NCI-H446 treated with DMSO at 0.1 percent for 48 hours (cell line): ENCODE measurements at places on chromosomes 3 and 15.

DNA sequence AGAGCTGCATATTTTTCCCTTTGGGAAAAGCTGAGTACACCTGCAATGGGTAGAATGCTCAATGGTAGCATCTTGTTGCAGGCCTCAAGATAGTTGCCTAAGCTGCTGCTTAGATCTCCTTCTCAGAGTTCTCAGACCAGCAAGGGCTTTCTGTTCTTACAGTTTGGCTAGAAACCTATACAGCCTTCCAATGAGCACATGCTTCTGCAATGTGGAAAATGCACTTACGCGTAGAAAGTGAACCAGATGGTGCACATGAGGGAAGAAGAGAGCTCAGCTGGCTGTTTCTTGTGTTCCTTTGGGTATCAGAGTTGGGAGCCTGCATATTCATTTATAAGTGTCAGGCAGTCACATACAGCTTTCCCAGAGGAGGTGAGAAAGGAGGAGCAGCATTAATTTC is 136.4 kb downstream of the B3GALNT1 start:
- DNase-seq: peak; percentile 29

DNA sequence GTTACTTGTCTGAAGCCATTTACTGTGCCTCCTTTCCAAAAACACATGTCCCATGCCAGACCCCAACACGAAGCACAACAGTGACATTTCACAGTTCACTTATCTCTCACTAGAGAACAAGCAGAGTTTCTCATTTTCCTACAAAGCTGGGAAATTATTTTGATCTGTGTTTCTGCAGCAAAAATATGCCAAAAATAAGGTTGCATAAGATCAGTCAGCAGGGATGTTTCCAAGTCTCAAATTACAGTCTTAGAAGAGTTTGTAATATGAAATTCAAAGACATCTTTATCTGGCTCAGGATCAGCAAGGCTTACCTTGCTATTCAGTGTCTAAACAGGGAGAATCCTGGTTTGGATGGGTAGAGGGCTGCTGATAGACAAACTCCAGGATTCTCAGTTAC is 75.5 kb downstream of the GJD2 start:
- no peak for DNase-seq

GRCh38 chr3:36959821-36960220 is 15.0 kb upstream of the TRANK1 start:
- peak; percentile 57 for DNase-seq

- DNase-seq: no peak
Measured at GRCh38 chr3:64848822-64849221, 161.0 kb upstream of the ADAMTS9 start.

DNA sequence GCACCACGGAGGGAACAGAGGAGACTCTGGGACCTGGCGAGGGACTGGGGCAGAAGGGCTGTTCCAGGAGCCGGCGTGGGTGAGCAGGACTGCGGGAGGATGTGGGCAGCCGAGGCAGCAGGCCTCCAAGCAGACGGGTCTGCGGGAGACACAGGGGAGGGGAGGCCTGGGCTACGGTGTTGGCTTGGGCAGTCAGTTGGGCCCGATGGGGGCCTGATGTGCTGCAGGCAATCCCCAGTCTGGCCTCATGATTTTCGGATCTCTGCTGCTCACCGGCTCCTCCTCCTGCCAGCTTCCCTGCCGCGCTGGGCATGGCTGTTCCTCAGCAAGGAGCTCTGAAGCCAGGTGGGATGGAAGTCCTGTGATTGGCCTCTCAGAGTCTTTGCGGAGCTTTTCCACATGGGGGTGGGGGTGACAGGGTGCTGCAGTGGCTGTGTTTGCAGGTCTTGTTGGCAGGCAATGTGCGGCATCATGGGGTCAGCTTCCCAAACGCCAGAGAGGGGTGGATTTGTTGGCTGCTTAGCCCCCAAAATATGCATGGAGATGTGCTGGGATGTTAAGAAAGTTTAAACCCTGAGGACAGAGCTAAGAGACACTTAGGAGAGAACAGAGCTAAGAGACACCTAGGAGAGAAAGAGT is 19.3 kb downstream of the MINAR1 start:
- DNase-seq: no peak

DNA sequence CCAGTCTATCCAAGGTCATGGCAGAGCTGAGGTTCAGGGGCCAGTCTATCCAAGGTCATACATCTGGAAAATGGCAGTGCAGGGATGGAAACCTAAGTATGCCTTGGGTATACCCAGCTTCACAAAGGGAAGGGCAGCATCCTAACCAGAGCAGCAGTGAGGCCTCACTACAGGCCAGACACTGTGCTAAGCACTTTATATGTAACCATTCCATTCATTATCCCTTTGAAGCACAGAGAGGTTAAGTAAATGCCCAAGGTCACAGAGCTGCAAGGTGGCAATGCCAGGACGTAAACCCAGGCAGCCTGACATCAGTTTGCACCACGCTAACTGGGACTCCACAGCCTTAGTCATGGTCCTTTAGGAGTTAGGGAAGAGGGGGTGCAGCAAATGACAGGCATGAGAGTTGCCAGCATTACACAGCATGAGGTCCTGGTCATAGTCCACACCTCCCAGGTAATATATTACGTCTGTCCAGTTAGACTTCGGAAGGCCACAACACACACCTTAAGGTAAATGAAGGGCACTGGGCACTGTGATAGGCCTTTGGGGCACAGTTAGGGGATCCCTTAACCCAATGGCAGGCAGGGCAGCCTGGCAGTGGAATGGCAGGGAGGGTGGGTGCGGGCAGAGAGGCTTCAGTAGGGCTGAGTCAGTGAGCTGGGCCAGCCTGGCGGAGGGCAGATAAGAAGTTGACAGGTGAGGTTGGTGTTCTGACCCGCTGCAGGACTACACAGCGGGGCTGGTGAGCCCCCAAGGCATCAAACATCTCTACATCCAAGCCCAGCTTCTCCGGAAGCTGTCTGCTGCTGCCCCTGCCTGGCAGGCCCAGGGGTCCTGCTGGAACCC is 21.1 kb upstream of the CORO2B start:
- no peak for DNase-seq

DNA sequence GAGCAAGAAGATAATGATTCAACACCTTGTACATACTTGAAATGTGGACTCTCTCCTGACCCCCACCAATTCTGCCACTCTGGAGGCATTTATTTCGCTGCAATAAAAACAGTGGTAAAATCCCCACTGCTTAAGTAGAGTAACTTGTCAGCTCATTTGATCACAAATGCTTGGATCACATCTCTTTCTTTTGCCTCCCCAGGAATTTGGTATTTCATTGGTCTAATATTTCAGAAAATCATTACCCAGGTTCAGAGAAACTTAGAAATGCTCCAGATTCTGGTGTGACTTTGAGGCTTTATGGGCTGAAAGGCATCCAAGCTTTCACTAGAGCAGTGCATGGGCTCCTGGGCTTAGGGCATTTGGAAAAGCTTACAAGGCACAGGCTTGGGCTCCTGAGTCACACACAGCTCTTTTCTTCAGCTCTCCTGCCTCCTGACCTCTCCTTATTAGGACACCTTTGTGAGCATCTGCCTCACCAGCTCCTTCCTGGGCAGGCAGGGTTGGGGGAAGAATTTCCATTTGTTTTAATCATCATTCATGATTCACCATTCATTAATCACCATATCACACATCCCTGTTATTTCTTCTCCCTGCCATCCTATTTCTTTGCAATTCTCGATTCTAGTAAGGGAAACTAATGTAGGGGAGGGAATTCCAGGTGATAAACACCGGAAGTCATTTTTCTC is 22.5 kb downstream of the CDCP1 start:
- no peak for DNase-seq

DNA sequence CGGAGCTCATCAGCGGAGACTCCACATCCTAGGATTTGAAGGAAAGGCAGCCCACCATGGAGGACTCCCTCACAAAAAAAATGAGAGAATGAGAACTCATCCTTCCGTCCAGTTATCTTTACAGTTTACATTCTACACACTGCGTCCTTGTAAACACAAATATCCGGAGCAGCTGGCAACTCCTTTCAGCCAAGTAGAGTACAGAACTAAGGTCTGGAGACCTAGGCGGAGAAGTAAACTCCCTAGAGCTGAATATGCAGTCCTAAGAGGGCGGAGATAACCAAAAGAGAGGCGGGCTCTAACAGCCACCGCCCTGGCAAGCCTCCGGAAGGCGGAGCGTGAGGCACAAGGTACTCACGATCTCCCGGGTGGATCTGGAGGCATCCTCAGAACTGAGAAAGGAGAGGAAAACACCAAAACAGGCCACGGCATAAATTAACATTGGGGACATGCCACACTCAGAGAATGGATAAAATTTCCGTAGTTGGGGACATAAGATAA is 924 bp upstream of the SIN3A start:
- peak; percentile 62 for DNase-seq

GRCh38 chr3:155753038-155753639 is 8.3 kb upstream of the PLCH1 start:
- peak; percentile 4 for DNase-seq

DNA sequence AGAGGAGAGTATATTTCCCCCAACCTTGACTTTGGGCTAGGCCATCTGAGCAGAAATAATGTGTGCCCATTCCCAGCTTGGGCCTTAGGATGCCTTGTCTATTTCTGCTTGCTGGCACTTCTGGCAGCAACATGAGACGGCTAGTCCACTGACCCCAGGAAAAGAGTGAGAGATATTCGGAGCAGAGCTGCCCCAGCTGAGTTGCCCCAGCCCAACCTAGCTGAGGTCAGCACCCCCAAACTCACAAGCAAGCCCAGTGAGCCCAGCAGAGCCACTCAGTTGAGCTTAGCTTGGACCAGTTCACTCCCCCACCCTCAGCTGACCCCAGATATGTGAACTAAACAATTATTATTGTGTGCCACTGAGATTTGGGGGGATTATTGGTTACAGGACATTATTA is 20.2 kb downstream of the ITGA11 start:
- no peak for DNase-seq

GRCh38 chr15:70156671-70157271 is 59.1 kb upstream of the TLE3 start:
- DNase-seq: peak; percentile 47

DNA sequence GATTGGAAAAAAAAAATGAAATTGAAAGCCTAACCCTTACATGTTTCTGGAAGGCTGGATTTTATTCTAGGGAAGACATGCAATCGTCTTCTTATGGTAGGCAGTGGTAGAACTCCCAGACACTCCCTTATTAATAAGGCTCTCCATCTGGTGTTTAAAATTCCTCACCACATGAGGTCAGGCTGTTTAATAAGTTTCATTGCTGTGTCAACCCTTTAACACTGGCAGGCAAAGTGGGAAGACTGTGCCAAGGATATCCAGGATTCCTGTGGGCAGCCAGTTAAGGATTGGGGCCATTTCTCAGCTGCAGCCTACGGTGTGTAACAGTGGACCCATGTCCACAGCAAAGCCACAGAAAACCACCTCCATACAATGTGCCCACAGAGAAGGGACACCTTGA is 225.5 kb upstream of the CHRM5 start:
- peak; percentile 67 for DNase-seq

DNA sequence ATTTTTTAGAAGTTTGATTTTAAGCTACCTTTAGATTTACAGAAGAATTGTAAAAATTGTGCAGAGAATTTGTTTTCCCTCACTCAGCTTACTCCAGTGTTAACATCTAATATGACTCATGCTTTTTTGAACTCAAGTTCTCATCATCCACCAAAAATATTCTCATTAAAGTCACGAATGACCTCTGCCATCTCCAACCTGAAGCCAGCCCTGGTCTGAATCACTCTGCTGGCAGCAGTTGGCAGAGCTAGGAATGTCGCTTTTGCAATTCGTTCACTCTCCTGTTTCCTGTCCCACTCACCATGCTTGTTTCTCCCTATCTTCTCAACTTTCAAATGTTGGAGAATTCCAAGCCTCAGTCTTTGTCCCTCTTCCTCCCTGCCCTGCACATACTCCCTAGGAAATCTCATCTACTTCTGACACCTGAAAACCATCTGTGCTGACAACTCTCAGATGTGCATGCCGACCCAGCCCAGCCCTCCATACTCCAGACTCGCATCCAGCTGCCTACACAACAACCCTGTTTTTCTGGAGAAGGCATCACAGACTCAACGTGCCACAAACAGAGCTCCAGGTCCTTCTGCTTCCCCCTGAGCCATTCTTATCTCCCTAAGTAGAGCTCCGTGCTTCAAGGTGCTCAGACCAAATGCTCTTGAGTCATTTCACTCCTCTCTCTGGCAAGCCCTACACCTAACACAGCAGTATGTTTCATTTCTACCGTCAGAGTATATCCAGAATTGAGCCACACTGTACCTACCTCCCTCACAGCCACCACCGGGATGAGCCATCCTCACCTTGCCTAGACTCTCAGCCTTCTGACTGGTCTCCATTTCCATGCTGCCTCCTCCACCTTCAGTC is 24.9 kb downstream of the PRR23E start:
- DNase-seq: no peak

DNA sequence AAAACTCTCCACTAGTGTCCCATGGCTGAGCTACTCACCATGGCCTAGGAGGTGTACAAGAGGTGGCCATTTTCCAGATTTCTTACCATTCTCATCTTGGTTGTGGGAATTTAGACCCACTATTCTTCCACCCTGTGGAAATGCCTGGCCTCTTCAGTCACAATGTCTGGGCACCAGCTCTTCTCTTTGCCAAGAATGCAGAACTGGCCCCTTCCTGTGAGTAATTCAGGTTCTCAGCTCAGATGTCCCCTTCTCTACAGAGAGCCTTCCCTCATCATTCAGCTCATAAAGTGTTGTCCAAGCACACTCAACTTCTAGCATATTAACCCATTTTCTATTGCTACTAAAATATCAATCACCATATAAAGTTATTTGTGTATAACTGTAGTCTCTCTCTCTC is 575.5 kb upstream of the KCNMB2 start:
- DNase-seq: no peak

- no peak for DNase-seq
Measured at GRCh38 chr3:192834428-192834827, 83.2 kb downstream of the MB21D2 start.

GRCh38 chr3:156256945-156257344 is 136.6 kb downstream of the KCNAB1 start:
- DNase-seq: no peak

DNA sequence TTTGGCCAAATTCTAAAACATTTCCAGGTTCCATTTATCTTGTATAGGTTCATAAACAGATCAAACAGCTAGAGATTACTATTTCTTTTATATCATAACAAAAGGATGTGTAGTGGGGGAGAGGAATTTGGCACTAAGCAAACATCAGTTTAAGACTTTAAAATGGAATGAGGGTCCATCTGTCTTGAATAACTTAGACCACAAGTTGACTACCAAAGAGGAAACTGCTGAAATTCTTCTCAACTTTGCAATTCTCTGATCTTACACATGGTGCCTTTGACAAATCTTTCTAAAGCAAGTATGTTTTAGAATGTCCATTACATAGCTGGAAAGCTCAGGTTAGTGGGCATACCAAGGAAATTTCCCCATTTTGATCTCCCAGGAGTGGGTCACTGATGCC is 140.5 kb upstream of the ADAMTS9 start:
- DNase-seq: no peak

DNA sequence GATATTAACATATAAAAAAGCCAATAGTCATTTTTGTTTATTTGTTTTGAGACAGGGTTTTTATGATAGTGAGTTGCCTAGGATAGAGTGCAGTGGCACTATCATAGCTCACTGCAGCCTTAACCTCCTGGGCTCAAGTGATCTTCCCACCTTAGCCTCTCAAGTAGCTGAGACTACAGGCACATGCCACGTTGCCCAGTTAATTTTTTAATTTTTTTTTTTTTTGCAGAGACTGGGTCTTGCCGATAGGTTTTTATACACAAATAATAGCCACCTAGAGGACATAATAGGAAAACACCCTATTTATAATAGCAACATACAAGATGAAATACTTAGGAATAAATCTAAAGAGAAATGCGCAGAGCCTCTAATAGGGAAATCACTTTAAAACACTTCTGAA is 13.3 kb downstream of the EIF3J start:
- DNase-seq: peak; percentile 4

GRCh38 chr3:177935047-177935446 is 601.2 kb upstream of the KCNMB2 start:
- DNase-seq: no peak

GRCh38 chr3:84136425-84136824 is 822.4 kb upstream of the CADM2 start:
- no peak for DNase-seq
